ENCODE measurements at places on chromosomes 3 and 15.

DNA sequence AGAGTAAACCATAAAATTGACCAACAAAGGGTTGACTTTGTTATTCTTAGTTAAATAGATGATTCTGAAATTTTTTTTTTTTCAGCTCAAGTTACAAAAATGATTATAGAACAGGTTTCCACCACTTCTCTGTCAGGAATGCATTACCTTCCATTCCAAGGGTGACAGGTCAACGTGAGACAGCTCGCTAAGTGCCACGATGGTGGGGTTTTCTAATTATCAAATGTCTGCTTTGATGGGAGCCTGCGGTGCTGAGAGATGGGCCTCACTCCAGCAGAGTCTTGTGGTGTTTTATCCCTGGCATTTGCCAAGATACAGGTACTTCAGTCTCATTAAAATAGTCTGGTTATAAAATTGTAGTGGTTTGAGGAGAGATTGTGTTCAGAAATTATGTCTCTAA lies 80.3 kb downstream of the CGNL1 start:
- no peak for DNase-seq

GRCh38 chr15:64731805-64732151 lies 43.6 kb downstream of the RBPMS2 start:
- DNase-seq = no peak

- DNase-seq = no peak
Observed at GRCh38 chr3:151501171-151501922, 40.5 kb upstream of the IGSF10 start.

DNA sequence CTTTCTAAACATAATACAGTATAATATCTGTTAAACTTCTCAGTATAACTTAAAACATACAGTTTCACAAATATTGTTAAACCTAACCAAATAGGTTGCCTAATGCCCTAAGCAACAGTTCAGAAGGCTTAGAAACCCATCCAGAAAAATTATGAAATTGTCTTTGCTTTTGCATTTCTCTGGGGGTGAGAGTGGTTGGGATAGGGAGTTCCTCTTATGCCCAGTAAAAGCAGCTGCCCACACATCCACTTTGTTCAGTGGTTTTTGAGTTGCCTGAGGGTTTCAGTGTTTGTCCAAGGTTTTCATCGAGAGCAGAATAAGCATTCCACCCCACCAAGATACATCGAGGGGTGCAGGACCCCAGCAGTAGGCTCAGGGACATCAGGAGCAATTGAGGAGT lies 179.4 kb downstream of the CDIN1 start:
- DNase-seq = no peak

DNA sequence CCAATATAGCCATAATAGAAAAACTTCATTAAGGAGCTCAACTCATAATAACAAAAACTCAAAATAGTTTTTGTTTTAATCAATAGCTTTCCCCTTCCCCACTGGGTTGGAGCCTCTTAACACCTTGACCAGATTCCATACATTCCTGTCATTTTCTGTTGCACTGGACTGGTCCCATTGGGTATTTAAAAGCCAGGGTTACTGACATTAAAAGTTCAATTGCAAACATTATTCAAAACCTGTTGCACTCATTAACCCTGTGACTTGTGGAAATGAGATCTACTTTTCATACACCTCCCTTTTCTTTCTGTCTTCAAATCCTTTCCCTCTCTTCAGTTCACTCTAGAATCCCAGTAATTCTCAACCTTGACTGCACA lies 1.7 kb upstream of the HRG start:
- DNase-seq = no peak

DNA sequence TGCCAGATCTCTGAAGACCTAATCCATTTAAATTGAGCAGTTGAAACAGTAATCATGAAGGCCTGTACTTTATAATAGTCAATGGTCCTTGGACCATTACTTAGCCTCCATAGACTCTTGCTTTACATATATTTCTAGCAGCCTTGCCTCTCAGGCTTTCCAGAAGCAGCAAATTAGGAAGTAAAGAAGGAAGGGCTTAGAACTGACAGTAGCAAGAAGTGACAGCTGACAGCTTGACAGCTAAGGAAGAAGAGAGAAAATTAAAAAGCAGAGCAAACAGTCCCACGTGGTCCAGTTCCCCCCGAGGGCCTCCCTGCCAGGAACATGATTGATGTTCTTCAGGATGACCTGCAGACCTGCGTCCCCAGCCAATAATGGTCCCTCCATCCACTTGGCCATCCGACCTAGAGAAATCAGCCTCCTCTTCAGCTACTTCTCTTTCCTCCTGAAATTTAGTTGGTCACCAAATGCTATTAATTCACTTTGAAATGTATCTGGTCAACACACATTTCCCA lies 15.0 kb upstream of the PSMD6 start:
- DNase-seq = no peak

DNA sequence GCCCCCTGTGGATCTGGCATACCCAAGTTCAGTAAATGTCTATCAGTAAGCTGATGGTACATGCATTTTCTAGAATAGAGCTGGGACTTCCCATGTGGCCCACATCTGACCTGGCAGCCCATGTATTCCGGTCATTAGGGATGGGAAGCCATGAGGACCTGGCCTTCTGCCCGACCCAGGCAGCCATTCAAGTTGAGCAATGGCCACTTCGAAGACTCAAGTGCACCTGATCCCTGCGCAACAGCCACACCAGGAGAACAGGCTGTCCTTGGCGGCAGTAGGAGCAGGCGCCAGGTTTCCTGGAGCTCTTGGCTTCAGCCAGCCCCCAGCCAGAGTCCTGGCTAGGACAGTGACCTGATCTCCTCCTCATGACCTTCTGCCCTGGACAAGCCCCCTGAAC lies 14.6 kb downstream of the HEMK1 start:
- DNase-seq = no peak

DNA sequence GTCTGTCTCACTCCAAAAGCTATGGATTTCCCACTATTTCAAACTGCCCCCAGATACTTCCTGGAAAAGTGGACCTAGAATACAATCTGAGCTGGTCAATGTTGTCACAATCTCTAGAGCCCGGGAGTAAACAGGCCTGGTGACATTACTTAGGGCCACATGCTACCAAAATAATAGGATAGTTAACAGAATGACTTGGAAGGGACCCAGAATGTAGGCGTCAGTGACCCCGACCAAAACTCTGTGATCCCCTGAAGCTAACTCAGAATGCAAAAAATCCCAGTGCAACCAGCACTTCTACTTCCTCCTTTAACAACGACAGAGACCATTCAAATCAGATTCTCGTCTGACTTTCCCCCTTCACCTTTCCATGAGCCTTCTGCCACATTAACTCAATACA lies 51.5 kb upstream of the CDV3 start:
- DNase-seq = no peak

- DNase-seq = no peak
Observed at GRCh38 chr3:143506190-143506589, 342.1 kb downstream of the SLC9A9 start.

DNA sequence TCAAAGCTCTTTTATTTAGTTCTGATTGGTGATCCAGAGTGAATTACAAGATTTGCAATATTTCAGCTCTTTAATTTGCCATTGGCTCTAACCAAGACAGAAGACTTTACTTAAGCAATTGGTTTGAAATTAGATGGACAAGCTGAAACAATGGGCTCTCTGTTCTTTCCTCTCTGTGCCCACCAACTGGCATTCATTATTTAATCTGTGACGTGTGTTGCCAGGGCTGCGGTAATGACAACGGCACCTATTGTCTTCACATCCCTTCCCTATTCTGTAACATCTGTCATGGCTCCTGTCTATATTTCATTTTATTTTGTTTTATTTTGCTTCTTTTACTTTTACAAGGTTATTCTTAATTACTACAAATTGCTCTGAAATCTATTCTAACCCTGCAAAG lies 33.9 kb downstream of the PLD1 start:
- no peak for DNase-seq

- DNase-seq = no peak
Observed at GRCh38 chr3:69871251-69871650, 128.3 kb upstream of the SAMMSON start.

DNA sequence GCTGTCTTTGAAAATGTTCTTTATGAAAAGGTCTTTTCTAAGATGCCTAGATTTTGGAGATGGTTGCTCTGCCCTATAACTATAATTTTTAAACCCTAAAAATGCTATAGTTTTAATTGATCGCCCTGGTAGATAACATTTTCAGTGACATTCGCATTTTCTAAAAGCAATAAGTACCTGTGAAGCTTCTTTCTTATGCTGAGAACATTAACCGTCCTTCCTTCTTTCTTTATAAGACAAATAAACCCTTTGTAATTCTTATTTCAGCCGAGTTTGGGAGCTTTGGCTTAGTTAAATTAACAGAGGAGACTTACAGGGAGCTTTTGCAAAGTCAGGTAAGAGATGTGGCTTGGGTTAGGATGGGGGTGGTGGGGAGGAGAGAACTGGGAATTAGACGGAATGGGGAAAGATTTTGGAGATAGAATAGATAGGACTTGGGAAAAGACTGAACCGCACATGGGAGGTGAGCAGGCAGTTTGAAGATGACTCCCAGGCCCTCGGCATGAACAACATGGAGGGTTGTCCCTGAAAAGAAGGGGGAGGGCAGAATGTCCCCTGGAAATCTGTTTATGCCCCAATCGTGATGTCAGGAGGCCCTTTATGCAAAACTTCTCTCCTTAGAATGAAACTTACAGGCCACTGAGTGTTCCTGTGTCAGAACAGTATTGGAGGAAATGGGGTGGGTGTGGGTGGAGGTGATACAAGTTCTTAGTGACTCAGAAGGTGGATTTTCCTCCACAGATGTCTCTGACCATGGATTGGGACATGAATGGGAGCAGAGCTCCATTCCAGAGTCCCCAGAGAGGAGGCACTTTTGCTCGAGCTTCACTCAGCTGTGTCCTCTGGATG lies 76.2 kb upstream of the LARS2 start:
- DNase-seq = no peak

GRCh38 chr3:3443482-3443881 lies 264.0 kb upstream of the CRBN start:
- no peak for DNase-seq

- DNase-seq = no peak
Observed at GRCh38 chr3:45640091-45640507, 45.5 kb downstream of the LIMD1 start.

- no peak for DNase-seq
Observed at GRCh38 chr3:179676081-179676480, 23.2 kb downstream of the USP13 start.

GRCh38 chr15:66820481-66821176 lies 118.6 kb downstream of the SMAD6 start:
- DNase-seq = no peak

DNA sequence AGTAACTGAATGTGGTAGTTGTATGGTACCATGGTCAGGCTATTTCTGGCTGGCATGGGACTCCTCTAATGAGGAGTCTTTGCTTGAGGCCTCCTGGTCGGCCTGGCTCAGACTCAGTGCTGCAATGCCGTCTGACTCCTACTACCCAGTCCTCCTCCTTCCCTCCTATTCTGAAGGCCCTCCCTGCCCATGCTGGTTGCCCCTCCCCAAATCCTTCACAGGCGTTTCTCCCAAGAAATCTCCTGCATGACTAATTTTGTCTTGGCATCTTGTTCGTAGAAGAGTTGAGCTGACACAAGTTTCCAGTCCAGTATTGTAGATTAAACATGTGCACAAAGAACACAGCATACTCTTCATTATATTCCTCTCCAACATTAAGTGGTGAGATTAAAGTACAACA lies 115.5 kb downstream of the NFKBIZ start:
- DNase-seq = no peak

- no peak for DNase-seq
Observed at GRCh38 chr3:70824078-70824477, 511.6 kb upstream of the MDFIC2 start.

GRCh38 chr15:48510976-48511375 lies 134.5 kb downstream of the FBN1 start:
- no peak for DNase-seq

GRCh38 chr3:50163572-50164455 lies 8.7 kb downstream of the SEMA3F start:
- no peak for DNase-seq

DNA sequence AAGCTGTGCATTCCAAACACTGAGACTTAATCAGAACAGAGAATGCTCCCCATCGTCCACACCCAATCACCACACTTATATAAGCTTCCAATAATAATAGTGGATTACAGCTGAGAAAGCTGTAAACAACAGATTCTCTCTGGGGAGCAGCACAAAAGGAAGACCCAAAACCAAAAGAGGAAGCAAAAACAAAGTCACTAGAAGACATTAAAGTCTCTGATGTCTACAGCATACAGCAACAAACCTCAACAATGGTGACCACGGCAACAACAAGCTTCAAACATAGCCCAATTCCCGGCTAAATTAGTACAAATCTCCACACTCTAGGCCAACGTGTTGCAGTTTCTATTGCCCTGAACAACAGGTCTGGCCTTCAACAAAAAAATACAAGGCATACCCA lies 37.7 kb downstream of the ZDHHC23 start:
- DNase-seq = no peak

DNA sequence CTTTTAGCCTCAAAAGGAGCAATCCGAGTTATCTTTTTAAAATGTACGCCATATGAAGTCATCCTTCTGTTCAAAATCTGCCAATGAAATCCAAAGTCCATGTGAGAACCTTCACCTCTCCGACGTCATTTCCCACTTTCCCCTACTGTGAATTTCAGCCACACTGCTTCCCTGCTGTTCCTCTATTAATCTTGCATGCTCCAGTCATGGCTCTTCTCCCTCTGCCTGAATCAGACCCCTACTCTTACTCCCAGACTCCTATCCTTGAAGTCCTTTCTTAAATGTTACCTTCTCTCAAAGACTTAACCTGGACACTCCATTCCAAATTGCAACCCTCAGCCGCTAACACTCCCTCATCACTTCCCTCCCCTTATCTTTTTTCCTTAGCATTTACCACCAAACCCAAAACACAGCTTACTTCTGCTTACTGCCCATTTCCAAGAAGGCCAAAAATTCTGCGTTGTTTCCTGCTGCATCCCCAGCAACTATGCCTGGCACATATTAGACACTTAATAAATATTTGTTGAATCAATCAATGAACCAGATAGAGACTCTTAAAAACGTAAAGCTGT lies 1.2 kb downstream of the NKIRAS1 start:
- DNase-seq = no peak

DNA sequence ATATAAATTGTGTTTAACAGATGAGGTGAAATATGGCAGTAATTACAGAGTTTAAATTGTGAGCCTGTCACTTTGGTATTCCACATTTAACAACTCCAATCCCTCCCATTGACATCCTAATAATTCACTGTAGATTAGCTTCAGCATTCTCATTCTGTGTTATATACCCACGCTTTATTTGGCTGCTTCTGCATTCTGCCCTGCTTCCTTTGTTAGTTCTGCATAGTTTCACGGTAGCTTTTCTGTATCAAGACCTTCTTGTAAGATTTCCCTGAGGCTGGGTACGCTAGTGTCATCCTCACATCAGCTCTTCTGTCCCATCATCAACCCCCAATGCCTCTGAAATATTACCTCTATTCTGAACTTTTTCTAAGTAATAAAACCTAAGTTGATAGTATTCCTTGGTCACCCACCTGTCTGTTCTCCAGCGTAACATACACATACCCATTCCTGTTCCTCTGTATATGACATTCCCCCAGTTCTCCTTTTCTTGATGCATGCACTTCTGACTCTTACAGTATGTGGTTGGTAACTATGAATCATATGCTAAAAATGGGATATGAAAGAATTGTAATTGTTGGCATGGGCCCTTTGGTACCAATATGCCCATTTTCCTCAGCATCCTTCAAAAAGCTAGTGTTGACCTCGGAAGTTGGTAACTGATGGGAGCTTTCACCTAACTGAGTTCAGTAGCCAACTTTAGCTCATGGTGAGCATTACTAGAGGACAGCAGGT lies 171.2 kb downstream of the KLHL25 start:
- no peak for DNase-seq
